ENCODE measurements at places on chromosomes 4 and X.

DNA sequence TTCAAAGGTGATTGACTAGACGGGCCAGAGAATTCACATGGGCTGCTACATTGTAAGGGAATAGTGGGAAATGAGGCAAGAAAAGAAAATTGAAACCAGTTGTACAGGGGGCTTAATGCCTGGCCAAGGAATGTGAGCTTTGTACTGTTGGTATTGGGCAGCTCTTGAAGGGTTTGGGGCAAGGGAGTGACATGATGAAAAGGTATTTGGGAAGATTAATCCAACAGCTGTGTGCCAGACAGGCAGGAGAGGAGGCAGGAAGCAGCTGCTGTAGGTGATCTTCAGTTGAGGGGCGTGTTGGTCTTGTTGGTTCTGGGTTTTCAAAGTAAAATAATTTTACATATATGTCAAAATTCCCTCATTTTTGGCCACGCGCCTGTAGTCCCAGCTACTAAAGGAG, 384.5 kb upstream of the TENM3 start:
- no peak for DNase-seq

DNA sequence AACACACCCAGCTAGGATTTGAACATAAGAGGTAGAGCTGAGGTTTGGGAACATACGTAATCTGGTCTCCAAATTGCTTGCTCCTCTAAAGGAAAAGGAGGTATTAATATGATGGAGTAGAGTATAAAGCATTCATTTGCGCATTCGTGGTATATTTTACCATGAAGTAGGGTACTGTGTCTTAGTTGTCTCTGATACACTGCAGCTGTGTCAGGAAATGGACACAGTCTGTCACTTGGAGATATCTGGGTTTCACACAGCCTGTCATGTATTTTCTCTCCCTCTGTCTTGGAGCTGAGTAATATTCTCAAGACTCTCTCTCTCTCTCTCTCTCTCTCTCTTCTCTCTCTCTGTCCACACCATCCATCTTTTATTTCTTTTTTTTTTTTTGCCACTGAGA, 274.8 kb upstream of the UGT8 start:
- no peak for DNase-seq

DNA sequence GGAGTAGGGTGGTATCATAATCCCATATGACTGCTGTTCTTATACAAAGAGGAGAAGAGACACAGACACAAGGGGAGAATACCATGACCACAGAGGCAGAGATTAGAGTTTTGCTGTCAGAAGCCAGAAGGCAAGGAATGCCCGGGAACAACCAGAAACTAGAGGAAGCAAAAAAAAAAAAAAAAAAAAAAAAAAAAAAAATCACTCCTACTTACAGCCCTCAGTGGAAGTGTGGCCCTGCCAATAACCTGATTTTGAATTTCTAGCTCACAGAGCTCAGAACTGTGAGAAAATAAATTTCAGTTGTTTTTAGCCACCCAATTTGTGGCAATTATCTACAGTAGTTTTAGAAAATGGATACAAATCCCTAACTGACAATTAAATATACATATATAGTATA, 30.4 kb upstream of the UBE2NL start:
- DNase-seq: no peak

GRCh38 chr4:79046016-79046592, 106.9 kb upstream of the PAQR3 start:
- DNase-seq: no peak

GRCh38 chr4:164239433-164239832, 514.5 kb upstream of the SMIM31 start:
- DNase-seq: no peak

- DNase-seq: no peak
Observed at GRCh38 chr4:187767687-187768086, 227.9 kb upstream of the ZFP42 start.

DNA sequence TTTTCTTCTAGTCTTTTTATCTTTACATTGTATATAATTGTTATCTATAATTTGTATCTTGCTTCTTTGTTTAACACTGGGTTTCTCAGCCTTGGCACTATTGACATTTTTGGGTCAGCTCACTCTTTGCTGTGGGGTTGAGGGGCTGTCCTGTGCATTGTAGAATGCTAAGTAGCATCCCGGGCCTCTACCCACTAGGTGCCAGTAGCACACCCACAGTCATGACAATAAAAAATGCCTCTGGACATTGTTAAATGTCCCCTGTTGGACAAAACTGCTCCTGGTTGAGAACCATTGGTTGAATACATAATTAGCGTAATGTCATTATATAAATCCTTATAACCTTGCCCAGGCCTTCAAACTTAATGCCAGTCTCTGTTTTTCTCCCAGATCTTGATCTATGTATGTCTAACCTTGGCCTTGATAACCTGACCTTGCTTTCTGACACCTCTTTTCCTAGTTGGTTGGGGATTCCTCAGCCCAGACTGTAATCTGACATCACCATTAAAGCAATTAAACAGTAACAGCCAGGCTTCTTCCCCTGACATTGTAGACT, 46.1 kb downstream of the DCX start:
- DNase-seq: no peak

- no peak for DNase-seq
Observed at GRCh38 chr4:128009428-128009827, 44.2 kb downstream of the ABHD18 start.

DNA sequence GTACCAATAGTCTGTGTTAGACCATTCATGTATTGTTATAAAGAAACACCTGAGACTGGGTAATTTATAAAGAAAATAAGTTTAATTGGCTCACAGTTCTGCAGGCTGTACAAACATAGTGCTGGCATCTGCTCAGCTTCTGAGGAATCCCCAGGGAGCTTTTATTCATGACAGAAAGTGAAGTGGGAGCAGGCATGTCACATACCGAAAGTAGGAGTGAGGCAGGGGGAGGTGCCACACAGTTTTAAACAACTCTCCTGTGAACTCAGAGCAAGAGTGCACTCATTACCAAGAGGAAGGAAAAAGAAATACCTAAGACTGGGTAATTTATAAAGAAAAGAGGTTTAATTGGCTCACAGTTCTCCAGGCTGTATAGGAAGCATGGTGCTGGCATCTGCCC, 591.2 kb downstream of the PPP4R3C start:
- no peak for DNase-seq

- DNase-seq: no peak
Observed at GRCh38 chrX:41302370-41302769, 31.6 kb upstream of the DDX3X start.

DNA sequence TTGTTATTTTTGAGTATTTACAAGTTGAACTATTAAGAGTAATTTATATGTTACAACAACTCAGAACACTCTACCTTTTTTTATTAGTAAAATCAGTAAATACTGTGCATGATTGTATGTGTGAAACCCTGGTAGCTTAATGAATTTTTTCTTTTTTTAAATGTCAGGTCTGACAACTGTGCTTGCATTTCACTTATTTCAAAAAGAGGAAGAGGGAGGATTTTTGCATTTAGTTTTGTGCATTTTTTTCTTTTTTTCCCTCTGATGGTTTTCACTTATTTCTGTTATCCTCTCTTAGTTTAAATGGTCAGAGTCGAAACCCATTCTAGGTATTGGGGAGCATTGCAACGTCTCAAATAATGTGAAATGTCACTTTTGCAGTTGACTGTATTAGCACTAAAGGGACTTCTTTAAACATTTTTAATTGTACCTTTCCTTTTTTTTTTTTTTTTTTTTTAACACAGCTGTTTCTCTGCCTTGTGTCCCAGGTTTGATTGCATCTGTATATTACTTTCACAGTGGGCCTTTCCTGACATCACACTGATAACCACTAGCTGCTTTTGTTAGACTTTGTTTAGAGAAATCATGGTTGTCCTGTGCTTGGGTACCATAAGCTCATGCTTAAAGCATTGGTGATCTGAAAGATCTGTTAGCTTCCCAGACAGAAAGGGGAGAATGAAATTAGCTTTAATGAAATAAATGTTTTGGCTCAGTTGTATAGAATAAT, 28.5 kb downstream of the MOB1B start:
- no peak for DNase-seq

DNA sequence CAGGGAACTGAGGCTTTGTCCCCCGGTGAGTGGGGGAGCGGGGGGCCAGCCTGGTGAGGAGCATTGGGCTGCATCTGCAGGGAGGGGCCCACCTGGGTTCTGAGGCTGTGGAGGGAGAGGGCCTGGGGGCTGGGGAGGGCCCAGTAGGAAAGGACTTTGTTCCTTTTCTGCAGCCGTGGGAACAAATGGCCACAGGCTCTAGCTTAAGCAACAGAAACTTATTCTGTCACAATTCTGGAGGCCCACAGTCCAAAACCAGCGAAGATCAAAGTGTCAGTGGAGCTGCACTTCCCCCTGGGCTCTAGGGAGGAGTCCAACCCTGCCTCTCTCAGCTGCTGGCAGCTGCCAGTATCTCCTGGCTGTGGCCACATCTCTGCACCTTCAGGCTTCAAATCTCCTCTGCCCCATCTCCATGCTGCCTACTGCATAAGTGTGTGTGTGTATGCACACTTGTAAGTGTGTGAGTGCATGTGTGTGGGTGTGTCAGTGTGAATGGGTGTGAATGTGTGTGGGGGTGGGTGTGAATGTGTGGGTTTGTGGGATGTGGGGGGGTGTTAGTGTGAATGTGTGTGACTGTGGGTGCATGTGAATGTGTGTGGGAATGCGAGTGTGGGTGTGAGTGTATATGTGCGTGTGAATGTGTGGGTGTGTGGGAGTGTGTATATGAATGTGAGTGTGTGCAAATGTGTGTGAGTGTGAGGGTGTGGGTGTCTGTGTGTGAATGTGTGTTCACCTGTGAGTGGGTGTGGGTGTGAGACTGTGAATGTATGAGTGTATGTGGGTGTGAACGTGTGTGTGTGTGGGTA, 204.5 kb upstream of the PSAPL1 start:
- no peak for DNase-seq

DNA sequence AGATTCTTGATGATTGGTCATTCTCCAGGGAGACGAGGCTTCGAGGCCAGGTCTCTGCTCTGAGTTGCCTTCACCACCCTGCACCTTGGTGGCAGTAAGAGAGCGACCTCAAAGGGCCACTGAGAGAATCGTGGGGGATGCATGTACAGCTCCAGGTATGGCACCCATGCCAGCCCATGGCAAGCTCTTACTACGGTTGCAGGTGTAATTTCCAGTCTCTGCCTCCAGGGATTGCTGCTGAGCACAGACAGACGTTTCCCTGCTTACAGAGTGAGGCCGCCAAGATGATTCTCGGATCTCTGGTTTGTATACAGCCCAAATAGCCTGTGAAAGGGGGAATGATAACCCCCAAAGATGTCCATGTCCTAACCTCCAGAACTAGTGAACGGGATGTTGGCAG, 16.3 kb upstream of the DRD5 start:
- DNase-seq: no peak

DNA sequence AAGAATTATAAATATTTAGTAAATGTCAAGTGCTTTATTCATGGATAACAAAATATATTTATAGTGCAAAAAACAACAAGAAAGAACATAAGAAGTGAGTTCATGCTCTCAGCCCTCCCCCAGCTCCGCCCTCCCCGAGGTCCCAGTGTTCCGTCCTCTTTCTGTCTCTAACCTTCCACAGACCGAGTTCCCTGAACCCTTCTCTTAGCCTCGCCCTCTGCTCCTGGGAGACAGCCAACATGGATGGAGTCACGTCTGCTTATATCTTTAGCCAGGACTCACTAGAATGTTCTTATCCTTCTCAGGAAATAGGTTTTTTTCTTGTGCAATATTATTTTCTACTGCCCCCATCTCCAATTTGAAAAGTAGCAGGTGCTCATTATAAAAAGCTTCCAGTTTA, 40.1 kb upstream of the HELT start:
- DNase-seq: no peak

GRCh38 chr4:23920716-23921446, 31.0 kb upstream of the PPARGC1A start:
- DNase-seq: no peak

DNA sequence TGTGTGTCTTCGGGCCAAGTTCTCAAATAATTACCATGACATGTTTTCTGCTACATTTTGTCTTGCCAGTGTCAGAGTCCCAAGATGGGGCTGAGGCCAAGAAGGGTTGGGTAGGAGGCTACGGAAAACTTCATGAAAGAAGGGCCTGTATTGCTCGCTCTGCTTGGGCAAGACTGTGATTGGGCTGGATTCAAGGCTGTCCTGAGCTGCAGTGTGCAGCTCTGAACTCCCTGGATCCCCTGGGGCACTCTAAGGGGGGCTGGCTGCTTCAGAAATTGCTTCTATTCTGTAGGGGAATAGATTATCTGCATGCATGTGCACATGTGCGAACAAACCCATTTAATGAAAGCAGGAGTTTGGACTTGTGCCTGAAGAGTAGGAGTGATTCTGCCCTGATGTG, 13.6 kb downstream of the TSPAN6 start:
- DNase-seq: no peak

GRCh38 chr4:6236816-6237390, 32.7 kb upstream of the WFS1 start:
- no peak for DNase-seq

- no peak for DNase-seq
Observed at GRCh38 chrX:95640226-95640625, 1044.4 kb upstream of the DIAPH2 start.

DNA sequence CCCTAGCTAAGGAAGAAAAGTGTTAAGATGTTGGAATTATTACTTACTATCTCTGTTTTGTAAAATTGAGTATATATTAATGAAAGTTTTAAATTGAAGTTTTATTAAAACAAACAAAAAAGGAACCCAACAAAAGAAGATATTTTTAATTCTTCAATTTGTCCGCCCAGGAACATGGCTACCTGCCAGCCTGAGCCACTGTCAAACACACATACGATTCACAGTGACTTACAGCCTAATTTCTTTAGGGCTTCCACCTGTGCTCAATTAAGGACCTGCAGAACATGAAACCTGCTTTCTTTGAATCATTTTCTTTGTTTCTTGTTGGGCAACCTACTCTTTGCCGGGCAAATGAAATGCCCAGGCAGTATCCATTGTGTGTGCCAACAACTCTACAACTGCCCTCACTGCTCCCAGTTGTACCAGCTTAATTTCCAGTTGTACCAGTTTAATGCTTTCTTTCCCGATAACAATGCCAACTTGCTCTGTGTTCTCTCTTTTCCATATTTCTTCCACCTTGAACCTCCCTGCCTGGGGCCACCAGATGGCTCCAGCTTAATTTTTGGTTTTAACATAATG, 181.7 kb downstream of the GBA3 start:
- DNase-seq: no peak

DNA sequence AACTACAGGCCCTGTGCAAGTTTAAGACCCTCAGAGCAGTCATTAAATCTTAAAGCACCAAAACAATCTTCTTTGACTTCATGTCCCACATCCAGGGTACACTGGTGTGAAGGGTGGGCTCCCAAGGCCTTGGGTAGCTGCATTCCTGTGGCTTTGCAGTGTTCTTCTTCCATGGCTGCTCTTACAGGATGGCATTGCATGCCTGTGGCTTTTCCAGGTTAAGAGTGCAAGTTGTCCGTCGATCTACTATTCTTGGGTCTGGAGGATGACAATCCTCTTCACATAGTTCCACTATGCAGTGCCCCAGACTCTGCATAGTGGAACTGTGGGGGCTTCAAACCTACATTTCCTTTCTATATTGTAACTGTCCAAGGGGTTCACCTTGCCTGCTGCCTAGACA, 494.5 kb downstream of the CFAP47 start:
- DNase-seq: no peak

- DNase-seq: no peak
Observed at GRCh38 chr4:80610199-80610598, 274.7 kb downstream of the CFAP299 start.

Measured in astrocyte of the cerebellum (primary cell).